SHP77 treated with DMSO at 0.1 percent for 48 hours (cell line): ENCODE measurements at places on chromosomes 2 and 18.

GRCh38 chr2:73009177-73009839 lies 62.2 kb downstream of the SFXN5 start:
- DNase-seq, result no peak

DNA sequence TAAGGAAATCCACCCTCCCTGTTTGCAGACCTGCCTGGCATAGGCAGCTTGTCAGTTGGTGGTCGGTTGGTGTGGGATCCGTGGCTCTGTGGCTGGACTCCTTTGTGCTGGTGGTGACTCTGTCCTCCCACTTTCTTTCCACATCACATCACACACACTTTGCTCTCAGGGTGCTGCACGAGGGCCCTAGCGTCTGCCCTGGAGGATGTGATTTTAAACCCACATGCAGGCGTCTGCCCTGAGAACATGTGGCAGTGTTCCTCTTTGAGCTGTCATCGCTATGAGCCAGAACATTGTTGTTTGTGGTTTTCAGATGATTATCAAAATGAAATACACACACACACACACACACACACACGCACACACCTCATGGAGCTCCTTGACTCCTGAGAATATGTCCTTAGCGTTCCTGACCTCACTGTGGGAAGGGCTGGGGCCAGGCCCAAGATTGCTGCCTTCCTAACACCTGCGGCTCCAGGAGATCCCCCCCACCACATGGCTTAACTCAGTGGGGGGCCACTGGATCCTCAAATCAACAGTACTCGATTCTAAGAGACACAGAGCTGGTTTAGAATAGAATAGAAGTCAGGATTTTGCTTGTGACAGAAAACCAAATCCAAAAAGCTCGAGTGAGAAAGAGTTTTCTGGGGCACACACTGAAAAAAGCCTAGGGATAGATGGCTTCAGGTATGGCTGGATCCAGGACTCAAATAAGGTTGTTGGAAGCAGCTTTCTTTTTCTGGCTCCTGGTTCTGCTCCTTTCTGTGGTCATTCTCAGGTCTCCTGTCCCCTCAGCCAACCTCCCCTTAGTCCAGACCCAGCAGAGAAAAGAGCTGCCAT lies 54.8 kb downstream of the RTP5 start:
- no peak for DNase-seq

GRCh38 chr2:146934921-146935320 lies 909.9 kb upstream of the ACVR2A start:
- DNase-seq, result no peak

DNA sequence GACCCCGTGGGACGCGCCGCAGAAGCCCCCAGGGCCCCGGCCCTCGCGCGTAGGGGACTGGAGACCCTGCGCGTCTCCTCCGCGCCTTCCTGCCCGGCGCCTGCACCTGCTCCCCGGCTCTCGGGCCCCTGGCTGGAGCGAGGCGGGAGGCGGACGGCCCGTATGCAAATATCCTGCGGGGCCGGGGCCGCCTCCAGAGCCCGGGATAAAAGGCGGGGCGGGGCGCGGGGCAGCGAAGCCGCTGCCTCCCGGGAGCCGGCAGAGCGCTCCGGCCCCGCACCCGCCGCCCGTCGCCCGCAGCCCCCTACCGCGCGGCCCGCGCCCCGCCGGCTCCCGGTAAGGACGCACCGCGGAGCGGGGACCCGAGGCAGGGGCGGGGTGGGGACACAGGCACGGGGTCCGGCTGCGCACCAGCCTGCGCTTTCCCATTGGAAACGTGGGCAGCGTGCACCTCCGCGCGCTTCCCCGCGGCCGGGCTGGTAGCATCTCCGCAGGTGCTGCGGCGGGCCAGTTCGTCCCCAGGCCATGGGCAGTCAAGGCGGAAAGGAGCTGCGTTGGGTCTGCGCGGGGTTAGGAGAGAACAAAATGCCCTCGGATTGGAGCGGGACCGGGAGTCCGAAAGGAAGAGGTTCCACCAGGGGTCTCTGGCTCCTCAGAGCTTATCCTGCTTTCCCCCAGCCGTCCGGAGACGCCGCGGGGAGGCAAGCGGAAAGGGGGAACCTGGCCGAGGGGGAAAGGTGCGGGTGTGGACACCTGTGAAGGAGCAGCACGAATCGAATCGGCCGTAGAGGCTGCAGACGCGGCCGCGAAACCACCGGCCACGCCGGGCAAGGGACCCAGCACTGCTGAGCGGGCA lies at the start of gene ATP6V1C2:
Gene ATP6V1C2, plus strand, starts transcription at position 235 of the 856 bp plus-strand sequence. CDS start 1,220 bp downstream, outside the sequence.
- no peak for DNase-seq

GRCh38 chr2:217356781-217357180 lies 496.9 kb upstream of the TNP1 start:
- DNase-seq, result no peak

- DNase-seq, result no peak
Observed at GRCh38 chr2:35708411-35708923, 647.1 kb upstream of the CRIM1 start.

DNA sequence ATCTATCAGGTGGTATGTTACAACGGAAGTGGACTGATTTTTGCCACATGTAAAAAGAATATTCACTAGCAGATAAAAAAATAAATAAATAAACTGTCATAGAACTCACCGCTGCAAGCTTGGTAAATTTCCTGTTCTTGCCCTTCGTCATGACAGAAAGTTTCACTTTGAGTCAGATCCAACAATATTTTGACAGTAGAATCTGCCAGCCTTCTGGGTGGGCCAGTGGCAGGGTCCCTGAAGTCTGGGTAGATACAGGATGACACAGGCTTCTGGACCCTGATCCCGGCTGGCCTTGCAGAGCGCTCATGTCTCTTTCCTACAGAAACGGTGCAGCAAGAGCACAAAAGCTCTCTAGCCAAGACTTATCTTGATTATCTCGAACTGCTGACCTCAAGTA lies 97.8 kb upstream of the PMAIP1 start:
- no peak for DNase-seq

DNA sequence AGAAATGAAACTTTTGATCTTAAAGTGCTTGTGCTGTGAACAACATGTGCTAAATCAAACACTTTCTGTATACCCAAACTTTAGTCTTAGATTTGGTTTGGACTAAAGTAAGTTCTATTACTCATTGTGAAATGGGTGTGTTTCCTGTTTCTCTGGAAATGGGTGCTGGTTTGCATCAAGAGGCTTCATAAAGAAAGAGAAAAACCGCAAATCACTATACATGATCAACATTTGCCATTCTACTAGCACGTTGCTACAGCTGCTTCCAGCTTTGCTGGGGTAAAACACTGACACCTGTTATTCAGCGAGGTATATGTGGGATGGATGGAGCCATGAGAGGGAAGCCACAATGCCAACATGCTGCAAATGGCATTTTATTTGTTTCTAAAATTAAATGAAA lies 547.0 kb upstream of the ACVR2A start:
- no peak for DNase-seq

DNA sequence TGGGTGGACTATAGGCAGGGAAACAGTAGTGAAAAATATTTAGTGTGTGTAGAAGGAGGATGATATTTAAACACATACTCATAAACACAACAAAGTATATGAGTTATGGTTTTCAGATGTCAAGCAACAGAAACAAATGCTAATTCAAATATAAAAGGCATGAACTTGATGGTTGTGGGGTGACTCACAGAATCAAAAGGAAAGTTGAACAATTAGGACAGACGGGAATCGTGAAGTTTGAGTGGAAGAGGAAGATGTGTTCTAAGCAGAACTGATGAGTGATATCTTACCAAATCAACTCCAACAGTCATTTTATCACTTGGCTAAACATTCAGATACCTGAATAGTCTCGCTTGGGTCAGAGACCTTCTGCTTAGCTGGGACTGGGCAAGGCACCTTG lies 53.6 kb upstream of the ITGA6 start:
- no peak for DNase-seq

GRCh38 chr2:168816369-168816768 lies 13.9 kb downstream of the NOSTRIN start:
- no peak for DNase-seq

DNA sequence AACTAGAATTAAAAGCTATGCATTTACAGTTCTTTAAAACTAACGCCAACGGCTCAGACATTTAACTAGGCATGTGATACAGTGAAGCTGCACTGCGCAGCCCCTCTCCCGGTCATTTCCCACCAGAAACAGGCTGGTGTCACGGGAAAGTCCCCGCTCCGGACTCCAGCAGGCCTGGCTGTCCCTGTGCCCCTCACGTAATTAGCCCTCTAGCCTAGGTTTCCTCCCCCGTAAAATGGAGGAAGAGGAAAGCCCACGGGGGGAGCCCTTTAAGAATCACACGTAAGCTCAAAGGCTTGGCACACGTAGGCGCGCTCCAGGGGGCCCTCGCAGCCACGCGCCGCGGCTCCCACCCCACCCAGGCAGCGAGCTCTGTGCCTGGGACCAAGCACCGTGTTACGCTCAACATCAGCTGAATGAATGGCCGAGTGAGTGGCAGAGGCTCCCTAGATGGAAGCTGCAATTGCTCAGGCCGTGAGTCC lies 48.0 kb downstream of the KCNIP3 start:
- no peak for DNase-seq

DNA sequence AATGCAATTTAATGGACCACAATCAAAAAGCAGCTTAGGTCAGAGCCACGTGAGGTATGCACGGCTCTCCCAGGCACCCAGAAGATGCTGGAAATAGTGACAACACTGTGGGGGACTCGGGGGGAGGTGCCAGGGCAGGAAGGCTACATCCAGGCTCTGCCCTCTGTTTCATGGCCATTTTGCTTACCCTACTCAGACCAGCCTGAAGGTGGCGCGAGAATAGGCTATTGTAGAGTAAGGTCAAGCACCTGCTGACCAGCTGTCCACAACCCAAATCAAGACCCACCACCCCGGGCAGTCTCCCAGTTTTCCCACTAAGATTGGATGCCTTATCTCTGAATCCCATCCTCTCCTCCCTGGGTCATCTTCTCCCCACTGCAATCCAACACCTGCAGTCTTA lies 115.7 kb downstream of the VIT start:
- DNase-seq, result no peak

- DNase-seq, result peak; percentile 99
Observed at GRCh38 chr2:15142069-15142689, 419.0 kb downstream of the NBAS start.

GRCh38 chr2:26740346-26740745 lies 23.7 kb upstream of the SLC35F6 start:
- DNase-seq, result no peak

DNA sequence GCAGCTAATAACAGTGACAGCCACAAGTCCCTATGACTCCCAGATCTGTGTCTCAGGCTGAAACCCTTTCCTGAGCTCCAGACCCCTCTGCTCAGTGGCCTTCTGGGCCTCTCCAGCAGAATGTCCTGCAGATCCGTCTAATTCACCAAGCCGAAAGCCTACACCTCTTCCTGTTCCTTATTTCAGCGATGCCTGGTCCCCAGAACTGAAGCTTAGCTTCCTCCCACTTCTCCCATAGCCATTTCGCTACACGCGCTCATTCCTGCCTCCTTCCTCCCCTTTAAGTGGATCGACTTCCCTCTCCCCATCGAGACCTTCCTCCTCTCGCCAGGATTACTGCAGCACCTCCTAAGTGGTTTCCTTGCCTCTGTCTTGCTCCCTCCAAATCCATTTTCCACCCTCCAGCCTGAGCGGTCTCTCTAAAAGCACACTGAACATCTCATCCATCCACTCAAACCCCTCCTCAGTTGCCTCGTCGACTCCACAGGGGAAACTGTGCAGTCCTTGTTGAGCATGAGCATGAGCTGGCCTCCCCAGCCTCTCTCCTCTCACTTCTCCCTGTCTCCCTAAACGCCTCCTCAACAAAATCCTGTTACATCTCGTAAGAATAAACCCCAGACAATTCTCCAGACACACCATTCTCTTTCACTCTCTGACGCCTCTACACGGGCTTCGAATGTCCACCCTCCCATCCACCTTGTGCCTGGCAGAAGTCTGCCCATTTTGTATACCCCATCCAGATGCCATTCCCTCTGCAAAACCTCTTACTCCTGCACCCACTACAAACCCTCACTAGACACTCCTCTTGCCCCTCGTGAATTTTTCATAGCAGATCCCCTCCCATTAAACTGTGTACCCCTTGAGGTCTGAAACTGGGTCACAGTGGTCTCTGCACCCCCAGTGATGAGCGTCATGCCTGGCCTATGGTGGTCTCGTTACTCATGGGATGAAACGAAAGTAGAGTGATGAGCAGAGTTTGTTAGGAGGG lies 232.6 kb downstream of the ATAD2B start:
- DNase-seq, result no peak

DNA sequence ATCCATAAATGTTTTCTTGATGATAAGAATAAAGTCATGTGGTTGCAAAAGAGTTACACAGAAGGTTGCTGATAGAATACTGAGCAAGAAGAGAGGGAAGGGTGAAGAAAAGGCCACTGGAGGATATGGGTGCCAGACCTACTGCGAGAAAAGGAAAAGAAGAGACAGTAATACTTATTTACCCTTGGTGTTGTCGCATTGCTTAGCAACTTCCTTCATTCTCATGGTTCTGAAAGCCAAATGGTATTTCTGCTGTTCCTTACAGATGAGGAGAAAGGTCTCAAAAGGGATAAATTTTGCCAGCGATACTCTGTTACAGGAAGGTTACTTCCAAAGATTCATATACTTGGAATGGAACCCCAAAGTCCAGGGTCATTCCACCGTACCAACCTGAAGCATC lies 62.5 kb downstream of the LHCGR start:
- DNase-seq, result no peak

DNA sequence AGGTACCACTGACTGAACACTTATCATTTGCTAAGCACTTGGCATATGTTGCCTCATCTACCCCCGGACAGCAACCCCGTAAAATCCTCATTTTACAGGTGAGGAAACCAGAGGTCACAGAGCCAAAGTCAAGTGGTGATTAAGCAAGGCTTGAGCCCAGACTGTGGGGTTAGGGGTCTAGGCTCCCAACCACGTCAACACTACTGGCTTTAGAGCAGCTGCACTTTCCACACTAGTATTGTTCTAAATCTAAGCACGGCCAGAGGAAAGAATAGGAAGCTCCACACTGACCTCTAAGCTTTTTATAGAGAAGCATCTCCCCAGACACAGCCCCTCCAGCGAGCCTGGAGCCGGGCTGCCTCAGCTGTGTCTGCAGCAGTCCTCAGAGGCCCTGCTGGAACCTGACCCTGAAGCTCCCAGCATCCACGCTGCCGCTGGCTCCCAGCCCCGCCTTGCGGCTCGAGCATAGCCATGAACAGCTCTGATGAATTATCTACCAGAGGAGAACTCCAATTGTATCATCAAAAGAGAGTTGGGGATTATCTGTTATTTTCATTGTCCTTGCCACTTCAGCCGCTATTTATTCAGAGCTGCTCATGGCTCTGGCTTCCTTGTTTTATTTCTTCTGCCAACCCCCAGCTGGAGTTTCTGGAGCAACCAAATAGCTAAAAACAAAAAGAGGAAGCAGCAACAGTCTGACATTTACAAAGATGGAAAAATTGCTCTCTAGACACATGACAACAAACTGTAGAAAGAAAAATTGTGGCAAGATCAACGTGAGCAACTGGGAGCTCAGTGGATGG lies 62.2 kb upstream of the RTN4 start:
- peak; percentile 98 for DNase-seq

- DNase-seq, result no peak
Observed at GRCh38 chr2:111897630-111897923, 830 bp upstream of the MERTK start.

- DNase-seq, result no peak
Observed at GRCh38 chr18:76265497-76266235, 229.4 kb downstream of the ZNF516 start.

DNA sequence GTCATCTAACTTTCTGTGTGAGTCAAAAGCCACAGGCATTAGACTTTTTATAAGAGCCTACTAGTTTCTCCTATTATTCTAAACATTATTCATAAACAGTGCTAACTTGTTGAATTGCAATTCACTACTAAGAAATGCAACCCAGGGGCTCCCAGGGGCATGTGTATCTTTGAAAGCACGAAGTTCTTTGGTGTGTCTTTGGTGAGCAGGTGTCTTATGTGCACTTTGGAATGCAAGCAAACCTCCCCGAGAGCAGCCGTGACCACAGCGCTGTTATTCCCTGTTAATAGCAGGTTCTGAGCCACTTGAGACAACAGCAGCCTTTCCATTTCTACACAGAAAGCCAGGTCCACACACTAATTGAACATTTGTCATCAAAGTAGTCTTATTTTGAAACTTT lies 123.5 kb downstream of the PRKRA start:
- no peak for DNase-seq
